ENCODE measurements at places on chromosomes 7 and 10.

- DNase-seq: no peak
Measured at GRCh38 chr7:117186218-117187010, 136.4 kb downstream of the WNT2 start.

- DNase-seq: no peak
Measured at GRCh38 chr7:74226633-74227032, 16.8 kb downstream of the LAT2 start.

- DNase-seq: no peak
Measured at GRCh38 chr7:92768501-92769393, 67.6 kb downstream of the CDK6 start.

GRCh38 chr7:82152858-82153257 lies 290.7 kb downstream of the CACNA2D1 start:
- no peak for DNase-seq

DNA sequence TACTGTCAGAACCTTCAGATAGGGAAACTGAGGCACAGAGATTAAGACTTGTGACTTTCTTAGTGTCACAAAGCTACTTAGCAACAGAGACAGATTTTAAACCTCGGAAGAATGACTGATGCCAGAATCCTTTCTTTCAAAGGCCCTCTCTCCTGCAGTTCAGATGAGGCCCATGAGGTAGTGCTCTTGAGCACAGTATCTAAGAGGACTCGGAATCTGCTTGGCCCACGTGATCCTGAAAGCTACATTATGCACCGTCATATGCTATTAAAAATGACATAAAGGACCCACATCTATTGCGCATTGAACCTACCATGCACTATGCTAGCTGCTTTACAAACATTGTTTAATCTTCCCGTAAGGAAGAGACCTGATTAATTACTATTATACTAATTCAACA lies 355.9 kb downstream of the SFMBT2 start:
- no peak for DNase-seq

DNA sequence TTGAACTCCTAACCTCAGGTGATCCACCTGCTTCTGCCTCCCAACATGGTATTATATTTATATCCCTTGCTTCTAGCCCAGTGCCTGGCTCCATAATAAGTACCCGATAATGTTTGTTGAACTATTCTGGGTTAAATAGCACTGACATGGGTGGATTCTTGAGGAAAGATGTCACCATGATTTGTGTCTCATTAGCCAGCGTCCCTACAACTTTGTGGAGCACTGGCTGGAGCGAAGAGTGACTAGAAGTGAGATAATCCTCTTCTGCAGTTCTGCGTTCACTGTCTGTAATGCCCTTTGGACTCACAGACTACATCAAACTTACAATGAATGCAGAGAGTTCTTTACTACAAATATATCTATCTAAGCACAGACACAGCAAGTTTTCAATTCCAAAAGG lies 16.9 kb upstream of the AKR1E2 start:
- DNase-seq: no peak

DNA sequence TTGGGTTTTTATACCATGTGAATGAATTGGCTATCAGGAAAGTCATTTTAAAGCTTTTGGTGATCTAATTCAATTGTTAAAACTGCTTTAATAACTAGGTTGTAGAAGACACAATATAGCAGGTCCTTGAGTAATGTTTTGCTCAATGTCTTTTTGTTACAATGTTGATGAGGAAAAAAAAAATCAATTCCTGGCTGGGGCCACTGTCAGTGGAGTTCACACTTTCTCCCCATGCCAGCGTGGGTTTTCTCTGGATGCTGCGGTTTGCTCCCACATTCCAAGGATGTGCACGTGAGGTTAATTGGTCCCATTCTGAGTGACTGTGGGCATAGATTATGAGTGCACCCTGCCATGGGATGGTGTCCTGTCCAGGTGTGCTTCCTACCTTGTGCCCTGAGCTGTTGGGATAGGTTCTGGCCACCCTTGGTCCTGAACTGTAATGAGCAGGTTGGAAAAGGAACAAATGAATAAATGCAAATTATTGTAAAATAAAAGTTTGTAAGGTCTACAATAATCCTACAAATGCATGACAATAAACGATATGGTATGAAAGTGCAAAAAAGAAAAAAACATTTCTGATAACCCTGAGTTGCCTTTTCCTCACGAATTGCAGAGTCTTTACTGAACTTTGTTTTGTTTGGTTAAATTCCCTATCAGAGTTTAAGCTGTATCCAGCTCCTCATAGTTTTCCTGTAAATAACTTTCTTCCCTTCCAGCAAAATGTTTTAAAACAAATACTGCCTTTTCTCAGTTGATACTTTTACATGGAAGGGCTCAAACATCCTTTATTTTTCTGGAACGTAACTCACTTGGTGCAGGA lies 62.7 kb downstream of the AKR1C4 start:
- no peak for DNase-seq

GRCh38 chr7:2921653-2922347 lies 77.7 kb upstream of the GNA12 start:
- DNase-seq: no peak

DNA sequence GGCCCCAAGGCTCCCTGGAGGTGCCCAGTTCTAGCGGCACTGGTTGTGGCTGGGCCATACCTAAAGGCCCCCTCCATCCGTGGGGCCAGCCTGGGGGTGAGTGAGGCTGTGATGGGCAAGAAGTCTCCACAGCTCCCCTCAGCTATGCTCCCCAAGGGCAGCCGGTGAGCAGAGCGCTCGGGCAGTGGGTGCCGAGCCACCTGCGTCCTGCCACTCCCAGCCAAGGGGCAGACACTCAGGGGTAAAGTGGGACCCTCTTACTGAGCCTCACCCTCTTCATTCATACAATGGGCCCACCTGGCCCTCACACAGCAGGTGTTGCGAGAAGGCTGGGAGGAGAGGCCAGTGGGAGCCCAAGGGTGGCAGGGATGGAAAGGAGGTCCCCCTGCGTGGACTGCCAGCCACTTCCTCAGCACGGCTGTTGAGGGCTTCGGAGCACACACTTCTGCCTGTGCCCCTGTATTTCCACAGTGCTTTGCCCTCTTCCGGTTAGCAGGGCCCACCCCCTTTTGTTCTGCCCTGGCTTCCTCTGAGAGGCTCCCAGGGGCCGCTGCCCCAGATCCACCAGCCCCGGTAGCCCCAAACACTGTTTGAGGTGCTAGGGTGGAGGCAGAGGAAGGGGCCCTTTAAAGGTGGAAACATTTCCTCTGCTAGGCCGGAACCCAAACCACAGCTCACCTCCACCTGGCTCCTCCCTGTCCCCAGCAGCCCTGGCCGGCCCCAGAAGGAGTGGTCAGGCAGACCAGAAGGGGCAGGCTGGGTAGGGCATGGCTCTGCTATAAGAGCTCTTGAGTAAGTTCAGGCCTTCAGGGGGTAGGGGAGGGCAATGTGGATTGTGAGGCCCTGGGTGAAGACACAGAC lies 16.4 kb upstream of the C10orf105 start:
- peak; percentile 52 for DNase-seq

DNA sequence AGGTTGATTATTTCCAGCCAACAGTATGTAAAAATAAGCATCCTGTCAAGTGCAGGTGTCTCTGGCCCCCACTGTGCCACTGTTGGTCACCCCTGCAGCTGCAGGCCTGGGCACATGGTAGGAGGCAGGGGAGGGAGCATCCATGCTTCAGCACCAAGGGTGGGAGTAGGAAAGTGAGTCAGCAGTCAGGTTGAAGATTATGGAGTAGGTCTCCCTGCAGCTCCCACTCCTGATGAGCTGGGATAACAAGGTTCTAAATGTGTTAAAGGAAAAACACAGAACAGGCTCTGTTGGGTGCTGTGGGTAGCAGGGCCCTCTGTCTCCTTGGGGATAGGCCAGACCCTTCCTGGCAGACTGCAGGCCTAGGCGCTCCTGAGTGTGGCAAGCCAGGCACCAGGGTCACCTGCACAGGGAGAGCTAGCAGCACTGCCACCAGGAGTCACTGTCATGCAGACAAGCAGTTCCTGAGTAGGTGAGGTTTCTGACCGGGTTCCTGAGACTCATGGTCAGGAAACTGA lies 59.3 kb downstream of the NUDCD3 start:
- DNase-seq: peak; percentile 23

DNA sequence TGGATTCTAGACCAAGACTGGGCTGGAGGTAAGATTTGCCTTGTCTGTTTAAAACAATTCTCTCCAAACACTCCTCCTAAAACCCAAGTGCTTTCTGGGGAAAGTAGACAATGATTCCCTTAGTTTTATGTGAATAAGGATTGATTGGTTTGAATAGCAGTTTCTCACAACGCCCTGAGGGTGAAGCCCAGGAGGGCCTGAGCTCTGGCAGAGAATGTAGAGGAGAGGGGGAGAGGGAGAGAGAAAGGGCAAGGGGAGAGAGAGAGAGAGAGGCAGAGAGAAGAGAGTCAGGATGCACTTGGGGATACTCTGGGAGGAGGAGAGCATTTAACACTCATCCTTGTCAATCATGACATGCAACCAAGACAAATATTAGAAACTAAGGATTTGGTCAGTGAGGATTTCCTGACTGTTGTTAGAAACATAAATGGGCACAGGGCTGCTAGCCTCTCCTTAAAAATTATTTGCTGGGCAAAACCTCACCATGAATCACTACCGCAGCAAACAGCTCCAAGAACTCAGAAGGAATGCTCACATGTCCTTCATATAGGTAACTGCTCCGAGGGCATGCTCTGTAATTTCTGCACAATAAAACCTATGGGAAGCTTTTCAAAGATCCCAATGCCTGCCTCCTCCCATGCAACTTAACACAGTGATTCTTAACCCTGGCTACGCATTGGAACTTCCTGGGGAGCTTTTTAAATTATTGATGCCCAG lies 55.2 kb upstream of the RAPGEF5 start:
- DNase-seq: no peak

DNA sequence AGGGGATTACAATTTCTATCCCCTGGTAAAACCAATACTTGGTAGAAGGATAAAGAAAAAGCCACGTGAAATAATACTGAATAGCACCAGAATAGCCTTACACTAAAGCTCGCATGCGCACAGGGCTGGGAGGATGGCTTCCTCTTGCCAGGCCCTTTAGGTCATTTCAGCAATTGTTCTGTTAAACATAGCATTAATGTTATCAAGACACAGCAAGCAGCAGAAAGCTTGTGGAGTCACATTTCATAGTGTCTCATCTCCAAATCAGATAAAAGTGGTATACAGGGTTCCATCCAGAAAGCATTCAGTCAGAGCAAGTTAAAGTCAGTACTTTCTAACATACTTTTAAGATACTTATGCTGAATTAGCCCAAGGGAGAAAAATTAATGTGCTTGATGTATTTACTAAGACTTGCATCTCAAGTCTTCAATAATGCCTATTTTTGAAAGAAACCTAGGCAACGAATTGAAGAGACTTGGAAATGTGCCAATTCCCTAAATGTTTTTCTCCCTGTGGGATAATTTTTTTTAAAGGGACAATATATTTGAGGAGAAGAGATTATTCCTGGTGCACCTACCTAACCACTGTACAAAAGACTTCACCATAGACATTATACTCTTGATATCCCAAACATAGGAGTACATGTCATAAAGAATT lies 14.3 kb upstream of the NPM3 start:
- no peak for DNase-seq

DNA sequence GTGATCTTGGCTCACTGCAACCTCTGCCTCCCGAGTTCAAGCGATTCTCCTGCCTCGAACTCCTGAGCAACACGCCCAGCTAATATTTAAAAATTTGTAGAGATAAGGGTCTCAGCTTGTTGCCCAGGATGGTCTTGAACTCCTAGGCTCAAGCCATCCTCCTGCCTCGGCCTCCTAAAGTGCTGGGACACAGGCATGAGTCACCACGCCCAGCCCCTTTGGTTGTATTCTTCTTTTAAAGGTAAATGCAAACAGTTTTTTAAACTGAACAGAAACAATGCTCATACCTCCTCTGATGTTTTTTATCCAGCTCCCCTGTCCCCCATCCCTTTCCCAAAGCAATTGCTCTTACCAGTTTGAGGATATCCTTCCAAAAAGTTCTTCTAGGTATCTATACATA lies 79.5 kb upstream of the DUSP5 start:
- no peak for DNase-seq

DNA sequence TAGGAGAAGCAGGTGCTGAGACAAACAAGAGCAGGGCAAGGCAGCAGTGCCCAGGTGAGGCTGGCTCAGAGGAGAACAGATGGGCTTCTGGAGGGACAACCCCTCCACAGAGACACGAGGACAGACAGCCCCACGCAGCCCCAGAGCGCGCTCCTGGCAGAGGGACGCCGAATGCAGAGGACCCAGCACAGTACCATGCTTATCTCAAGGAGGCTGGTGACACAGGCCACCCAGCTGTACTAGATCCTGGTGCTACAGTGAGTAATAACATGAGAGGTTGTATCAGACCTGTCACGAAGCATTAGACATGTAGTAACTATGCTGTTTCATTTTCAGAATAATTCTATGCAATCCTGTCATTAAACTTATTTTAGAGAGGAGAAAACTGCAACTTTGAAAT lies 60.4 kb upstream of the NCAPG2 start:
- DNase-seq: no peak

DNA sequence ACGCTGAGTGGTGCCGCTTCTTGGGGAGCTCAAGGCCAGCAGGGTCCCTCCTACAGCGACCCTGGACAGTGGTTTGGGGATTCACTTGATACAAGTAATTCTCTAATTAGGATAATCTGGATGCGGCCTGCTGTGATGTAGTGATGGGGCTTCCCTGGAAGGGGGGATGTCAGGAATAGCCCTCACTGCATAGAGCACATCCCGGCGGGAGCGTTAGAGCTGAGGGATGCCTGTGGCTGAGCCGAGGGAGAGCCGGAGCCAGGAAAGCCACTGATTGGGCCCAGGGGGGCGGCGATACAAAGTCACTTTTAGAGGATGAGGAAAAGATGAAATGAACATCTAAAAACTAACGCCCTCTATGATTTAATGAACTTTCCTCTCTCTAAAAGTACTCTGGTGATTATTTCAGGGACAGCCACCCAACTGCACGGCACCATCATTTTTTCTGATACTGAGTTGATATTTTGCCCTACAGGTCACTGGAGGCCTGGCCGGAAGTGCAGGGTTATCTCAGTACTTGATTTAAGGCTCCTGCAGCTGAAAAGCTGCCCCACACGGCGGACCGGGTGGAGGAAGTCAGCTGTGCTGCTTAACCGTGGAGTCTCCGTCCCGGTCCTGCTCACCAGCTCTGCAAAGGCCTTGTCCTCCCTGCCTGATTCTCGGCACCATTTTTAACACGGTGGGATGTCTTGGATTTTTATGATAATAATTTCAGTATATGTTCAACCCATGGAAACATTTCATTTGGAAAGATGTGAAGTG lies 518.8 kb downstream of the DNAJB6 start:
- no peak for DNase-seq

GRCh38 chr10:8069627-8070026 lies 15.1 kb downstream of the GATA3 start:
- no peak for DNase-seq

DNA sequence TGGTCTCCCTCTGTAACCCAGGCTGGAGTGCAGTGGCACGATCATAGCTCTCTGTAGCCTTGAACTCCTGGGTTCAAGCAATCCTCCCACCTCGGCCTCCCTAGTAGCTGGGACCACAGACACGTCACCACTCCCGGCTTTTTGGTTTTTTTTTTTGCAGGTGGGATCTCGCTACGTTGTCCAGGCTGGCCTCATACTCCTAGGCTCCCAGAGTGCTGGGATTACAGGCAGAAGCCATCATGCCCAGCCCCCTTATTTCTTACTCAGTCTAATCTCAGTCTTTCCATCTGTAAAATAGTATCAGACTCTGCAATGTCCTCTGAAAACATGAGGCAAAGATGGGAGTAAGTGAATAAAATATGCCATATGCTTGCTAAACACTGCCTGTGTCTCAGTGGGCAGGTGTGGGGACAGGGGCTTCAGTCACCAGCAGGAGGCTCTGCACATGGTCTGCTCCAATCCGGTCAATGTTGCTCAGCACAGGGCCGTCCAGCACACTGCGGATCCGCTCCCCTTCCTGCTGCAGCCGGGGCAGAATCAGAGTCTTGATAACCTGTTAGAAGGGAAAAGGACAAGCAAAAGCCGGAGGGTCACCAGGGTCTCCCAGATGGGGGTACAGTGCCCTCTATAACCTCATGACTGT lies 8.2 kb downstream of the AP4M1 start:
- no peak for DNase-seq
